CD8-positive, alpha-beta memory T cell (primary cell): ENCODE measurements at places on chromosomes 1 and 21.
A peak's percentile ranks its signal among the peaks of the same experiment; 100 is the strongest.

DNA sequence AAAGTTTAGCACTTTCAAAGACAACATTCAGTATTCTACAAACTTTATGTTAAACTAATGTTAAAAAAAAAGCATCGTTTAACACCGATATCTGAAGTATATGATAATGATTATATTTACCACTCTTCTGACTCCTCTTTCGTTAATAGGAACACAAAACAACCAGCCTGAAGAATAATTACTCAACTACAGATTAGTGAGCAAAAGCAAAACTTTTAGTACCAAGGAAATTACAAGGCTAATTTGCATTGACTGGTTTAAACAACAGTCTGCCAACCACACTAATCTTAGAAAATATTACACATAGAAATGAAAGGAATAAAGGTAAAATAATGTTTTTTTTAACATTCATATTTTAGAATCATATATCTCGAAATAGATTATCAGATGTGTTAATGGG lies 500.7 kb downstream of the LMO4 start:
- no peak for DNase-seq

DNA sequence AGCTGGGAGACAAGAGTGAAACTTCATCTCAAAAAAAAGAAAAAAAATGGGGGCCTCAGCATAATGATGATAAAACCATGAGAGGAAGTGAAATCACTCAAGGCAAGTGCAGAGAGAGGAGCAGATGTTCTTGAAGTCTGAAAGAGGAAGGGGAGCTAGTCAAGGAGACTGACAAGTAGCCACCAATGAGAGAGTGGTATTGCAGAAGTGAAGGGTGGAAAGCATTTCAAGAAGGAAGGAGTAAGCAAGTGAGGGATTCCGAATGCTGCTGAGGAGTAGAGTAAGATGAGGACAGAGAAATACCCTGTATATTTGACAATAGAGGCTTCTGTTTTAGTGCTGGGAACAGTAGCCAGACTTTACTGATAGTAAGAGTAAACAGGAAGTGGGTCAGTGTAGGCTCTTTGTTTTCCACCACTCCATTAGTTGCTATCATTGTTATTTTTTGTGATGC lies 2.9 kb downstream of the TATDN3 start:
- DNase-seq: no peak

DNA sequence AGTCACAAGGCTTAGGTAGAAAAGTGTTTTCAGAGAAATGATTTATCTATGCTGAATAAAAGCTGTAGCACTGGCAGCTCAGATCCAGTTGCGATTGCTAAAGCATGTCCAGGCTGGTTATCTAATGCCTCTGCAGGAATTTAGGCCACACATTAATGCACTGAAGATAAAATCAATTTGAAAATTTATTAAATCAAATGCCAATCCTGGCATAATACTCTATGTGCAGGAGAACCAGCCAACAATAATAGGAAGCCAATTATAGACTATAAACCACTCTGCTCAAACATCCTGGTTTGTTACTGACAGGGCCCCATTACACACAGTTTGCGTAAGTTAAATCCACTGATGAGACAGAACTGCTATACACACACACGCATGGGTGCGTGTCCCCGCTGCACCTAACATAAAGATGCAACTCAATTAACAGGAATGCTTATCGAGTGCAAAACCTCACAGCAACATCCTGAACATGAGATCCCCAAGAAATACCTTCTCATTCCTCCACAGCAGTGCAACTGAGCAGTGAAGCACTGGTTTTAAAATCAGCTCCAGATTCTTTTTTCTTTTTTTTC lies 40.6 kb downstream of the PTP4A2 start:
- no peak for DNase-seq

GRCh38 chr1:155134322-155134721 lies 1.3 kb upstream of the SLC50A1 start:
- no peak for DNase-seq

DNA sequence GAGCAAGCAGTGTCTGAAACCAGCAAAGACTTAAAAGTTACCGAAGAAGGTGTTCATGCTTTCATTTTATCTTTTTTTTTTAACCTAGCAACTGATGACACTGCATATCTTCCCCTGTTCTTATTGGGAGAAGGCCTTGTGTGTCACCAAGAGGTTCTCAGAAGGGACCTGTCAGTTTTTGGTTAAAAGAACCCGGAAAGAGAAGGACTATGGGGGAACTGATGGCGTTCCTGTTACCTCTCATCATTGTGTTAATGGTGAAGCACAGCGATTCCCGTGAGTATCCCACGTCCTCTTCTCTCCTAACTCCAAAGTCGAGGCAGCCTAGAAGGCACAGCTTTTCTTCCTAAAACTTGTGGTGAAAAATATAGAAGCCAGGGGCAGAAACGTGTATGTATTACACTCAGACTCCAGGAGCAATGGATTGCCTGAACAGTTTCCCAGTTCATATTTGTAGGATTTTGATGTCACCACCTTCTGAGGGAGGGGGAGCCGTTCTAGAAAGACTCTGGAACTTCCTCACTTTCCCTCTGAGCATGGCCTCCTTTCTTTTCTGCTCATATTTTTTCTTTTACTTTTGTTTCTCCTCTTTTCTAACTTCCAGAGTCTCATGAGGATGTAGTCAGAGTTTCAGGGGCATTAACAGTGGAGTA lies at the start of gene MR1:
TSS of gene MR1 (plus strand) at position 185 of the 653 bp plus-strand sequence. CDS start at position 210, 25 bp downstream.
- DNase-seq: peak; percentile 34

GRCh38 chr1:208928349-208929010 lies 655.0 kb upstream of the CAMK1G start:
- no peak for DNase-seq

DNA sequence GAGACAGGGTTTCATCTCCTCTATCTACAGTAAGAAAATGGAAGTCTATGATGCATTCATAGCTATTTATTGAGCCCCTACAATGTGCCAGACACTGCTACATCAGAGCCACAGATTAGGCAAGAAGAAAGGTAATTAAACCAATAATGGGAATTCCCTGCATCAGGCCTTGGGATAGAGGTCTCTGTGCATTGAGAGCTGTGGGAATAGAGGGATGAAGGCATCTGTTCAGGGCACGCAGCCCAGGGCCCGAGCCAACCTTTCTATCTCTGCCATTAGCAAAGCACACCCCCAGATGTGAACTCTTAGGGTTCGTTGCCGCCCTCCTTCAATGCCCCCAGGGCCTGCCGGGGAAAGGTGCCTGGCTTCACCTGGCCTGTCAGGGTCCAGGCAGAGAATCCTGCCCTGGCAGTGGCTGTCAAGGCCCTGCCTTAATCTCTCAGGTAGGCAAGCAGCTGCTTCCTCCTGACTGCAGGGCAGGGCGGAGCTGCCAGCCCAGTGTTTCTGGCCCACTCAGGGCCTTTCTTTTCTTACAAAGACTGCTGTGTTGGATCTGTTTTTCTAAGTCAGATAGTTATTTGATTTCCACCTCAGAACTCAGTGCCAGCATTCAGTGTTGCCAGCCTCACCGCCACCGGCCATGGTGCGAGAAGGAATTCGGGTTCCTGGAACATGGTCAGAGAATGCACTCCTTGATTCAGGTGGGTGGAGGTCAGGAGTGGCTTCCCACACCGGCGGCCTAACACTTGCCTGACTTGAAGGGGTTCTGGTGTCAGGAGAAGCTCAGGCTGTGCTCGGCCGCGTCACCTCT lies 76.1 kb downstream of the PGM1 start:
- no peak for DNase-seq

DNA sequence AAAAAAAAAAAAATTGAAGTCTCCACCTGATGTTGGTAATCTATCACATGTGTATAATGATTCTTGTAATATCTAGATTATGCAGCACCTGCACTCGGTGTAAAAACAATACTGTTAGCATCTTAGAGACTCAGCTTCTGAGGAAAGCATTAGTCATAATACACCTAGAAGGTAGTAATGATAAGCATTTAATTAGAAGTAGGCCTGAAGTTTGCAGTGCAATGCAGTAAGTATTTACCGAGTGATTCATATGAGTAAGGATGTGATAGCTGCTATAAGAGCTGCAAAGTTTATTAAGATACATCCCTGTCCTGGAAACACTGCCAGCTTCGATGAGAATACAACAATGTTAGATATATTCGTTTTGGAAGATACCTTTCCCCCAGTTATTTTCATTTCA lies 196.4 kb downstream of the GREM2 start:
- DNase-seq: no peak
